AG09319 (cell line): ENCODE measurements at places on chromosomes 4 and X.

DNA sequence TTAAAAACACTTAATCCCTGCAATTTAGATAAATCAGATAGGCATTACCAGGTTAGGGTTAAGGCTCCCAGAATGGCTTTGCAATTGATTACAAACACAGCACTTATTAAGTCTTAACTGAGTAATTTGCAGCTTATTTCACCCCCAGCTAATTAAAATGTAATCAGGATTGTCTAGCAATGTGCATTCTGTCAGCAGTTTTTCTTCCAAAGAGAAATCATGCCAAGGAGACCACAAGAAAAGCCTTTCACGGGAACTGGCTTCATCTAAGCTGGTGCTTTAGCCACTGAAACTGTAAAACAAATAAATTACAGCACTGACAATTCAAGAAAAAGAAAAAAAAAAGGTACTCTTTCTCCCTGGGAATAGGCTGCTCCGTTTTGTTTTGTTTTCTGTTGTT lies 2.1 kb downstream of the ANOS1 start:
- no peak for DNase-seq

- DNase-seq, result no peak
Measured at GRCh38 chrX:139194571-139195280, 335.8 kb upstream of the F9 start.

- DNase-seq, result no peak
Measured at GRCh38 chr4:10731162-10731561, 46.6 kb upstream of the CLNK start.

DNA sequence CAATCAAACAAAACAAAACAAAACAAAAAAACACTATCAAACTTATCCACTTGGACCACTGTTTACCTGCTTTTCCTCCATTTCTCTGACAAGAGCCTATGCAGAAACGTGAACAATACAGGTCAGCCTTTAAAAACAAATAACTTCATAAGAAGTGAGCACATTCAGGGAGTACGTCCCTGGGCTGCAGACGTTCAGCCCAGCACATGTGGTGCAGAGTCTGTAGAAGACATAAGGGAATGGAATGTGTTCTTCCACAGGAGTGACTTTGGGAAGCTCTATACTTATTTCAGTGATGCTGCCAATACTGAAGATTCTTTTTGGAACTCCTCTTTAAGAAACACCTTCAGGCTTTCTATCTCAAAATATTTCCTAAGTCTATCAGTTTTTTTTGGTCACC lies 120.6 kb downstream of the SPRY1 start:
- no peak for DNase-seq

DNA sequence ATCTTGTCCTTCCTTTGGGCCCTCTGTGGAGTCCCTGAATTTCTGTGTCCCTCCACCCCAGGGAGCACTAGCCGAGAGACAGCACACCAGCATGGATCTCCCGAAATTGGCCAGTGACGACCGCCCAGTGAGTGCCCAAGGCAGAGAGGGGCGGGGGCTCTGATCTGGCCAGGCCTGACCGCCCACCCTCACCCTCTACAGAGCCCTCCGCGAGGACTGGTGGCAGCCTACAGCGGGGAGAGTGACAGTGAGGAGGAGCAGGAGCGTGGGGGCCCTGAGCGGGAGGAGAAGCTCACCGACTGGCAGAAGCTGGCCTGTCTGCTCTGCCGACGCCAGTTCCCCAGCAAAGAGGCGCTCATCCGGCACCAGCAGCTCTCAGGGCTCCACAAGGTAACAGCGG lies 8.4 kb upstream of the UBA1 start:
- no peak for DNase-seq

DNA sequence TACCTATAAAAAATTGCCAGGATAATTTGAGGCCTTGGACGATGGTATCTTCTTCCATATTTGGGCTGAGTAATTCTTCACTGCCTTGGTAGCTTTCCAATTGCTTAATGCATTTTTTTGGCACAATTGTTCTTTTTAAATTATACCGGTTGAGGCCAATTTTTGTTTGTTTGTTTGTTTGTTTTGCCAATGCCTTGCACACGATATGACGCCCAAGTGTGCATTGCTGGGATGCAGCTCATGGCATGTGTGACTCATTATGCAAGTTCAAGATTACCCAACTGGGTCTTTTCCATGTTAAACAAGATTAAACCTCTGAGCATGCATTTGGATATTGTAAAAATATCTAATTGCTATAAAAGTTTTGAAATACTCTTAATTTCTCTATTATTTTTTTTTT lies 71.1 kb upstream of the KCNIP4 start:
- DNase-seq, result peak; percentile 4

DNA sequence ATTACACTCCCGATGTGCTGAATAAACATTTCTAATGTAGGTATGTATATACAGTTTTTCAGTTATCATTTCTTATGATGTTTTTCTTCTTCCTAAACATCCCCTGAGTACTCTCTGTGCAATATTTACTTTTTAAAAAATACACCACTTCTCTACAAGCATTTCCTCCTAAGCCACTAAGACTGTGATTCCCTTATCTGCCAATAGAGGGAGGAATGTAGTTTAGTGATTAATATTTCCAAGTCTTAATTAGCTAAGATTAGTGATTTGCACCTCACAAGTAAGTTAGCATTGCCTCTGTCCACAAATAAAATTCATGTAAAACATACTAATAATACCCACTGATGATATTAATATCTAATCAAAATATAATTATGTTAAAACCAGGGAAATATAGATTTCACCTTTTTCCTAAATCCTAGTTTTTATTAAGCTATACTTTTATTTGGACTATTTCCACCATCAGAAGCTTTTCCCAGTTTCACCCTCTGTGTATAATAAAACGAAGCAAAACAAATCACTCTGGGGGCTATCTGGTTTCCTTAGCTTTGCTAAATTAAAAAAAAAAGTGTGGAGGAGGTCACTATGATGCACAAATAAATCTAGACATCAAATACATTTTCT lies 909.1 kb downstream of the FAT4 start:
- DNase-seq, result no peak

DNA sequence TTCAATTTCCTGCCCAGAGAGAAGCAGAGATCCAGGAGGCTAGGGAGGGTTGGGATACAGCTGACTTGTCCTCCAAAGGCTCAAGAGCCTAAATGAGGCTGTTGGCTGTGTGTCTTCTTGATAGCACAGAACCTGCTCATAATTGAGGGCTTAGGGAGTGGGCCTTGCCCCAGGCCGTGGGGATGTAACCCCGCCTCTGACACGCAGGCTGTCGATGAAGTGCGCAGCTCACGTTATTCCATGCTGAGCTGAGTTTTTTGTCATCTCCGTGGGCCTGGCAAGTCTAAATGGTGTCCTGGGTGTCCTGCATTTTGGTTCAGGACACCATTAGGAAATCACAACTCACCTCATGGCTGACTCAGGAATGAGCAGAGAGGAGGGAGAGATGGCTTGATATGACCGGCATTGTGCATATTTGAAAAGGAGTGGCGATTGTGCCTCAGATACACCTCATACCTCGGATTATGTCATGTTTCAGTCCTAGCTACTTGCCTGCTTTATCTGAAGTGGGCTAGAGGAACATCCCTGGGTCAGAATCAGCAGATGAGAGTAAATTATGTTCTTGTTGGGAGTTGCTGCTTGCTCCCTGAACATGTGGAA lies 43.7 kb downstream of the FHDC1 start:
- DNase-seq, result no peak
